ENCODE measurements at places on chromosomes 3 and 15.

GRCh38 chr3:48236531-48236930, 4.4 kb upstream of the ZNF589 start:
- DNase-seq: no peak

DNA sequence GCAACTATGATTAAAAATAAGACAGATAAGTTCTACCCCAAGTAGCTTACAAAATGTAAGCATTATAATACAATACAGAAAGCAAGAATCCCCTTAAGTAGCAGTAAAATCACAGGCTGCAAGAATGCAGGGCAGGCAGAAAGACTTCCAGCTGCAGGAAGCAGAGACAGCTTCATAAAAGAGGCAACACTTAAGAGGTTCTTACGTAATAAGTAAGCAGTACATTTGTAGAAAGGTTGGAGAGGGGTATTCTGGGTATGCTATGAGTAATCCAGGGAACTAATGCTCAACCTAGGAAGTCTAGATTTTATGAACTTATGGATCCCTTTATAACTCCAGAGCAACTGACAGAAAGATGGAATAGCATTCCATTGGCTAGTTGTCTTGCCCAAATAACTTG, 151.6 kb downstream of the IL5RA start:
- no peak for DNase-seq

DNA sequence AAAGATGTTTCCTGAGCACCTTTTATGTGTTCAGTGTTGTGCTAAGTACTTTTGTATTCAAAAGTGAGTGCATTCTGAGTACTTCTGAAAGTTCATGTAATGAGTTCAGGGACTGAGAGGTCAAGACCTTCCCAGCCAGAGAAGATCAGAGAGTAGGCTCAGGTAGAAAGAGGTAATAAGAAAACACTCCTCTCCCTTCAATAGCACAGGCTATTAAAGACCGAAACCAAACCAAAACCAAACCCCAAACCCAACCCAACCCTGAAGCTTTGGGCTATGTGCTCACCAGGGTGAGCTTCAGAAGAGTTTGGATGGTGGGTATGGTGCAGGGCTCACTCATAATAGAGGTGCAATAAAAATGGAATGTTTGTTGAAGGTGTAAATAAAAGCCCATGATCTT, 76.7 kb upstream of the FAM3D start:
- no peak for DNase-seq

- DNase-seq: no peak
These were observed 126.0 kb downstream of the MYLK start for GRCh38 chr3:123758081-123758564.

DNA sequence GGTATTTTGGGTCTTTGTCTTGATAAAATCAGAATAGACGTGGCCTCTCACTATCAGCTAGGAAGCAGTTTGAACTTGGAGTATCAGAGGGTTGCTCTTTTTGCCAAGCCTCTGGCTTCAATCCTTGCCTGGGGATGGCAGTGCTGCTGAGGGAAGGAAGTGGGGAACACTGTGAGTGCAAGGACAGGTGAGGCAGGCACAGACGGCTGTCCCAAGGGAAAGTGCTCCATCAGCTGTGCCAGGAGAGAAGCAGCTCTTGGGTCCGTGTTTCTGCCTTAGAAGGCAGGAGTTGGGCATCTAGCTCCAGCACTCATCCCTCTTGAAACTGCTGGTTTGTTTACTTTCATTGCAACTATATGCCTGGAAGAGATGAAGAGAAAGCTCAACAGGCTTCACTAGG, 33.2 kb downstream of the PML start:
- DNase-seq: no peak

DNA sequence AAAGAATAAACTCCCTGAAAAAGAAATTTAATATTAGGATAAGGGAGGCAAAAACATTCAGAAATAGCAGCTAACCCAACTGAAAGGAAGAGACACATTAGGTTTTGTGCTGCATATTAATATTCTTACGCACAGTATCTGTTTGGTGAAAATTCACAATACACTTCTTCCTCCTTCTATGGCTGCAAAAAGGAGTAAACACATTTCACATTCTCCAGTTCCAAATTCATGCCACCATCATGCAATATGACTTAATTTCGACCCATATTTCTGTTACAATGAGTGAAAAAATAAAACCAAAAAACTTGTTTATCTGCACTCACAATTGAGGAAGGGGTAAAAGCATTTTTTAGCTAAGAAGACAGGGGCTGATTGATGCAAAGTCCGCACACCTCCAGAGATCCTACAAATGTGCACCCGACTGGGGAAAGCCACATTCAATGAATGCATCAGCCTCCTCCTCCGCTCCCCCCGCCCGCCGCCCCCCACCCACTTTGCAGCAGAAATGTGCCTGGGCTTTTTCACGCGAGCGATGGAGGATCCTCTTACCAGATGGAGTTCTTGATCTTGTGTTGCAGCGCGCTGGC, 1.0 kb downstream of the RFX7 start:
- no peak for DNase-seq

DNA sequence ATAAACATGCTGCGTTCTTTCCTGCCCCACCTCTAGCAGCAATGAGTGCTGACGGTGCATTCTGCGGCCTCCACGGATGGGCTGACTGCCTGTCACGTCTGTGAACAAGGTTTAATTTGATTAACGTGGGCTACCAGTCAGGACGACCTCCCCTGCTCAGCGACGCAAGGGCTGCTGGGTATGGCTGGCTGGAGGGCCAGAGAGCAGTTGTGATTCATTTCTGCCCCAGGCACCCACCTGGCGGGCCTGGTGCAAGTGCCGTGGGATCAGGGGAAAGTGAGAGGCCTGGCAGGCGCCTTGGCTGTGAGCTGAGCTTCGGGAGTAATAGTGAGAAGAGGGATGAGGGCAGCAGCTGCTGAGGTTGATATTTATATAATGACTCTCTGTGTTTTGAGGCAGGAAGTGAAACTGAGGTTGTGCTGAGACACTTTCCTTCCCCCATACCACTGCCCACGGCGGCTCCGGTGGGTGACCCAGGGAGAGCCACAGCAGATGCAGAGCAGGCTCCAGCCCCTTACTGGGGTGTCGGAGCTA, 190.4 kb upstream of the BCL6 start:
- no peak for DNase-seq

DNA sequence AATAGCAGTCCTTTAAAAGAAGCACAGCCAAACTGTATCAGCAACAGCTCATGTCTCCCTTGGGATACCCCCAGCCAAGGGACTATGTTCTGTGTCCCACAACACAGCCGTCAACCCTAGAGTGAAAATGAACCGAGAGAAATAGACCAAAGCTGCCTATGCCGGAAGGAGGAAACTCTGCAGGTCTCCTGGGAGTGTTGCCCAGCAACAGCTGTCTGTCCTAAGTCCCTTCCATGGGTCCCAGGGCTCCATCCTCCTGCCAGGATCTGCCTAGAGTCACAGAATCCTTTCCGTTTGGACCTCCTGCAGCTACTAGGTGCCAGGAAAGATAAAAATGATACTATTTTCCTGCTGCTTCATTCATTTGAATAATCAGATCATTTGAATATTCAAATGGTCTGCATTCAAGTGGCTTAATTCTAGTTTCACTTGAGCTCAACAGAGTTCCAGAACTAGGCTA, 53.1 kb downstream of the TRANK1 start:
- DNase-seq: no peak

DNA sequence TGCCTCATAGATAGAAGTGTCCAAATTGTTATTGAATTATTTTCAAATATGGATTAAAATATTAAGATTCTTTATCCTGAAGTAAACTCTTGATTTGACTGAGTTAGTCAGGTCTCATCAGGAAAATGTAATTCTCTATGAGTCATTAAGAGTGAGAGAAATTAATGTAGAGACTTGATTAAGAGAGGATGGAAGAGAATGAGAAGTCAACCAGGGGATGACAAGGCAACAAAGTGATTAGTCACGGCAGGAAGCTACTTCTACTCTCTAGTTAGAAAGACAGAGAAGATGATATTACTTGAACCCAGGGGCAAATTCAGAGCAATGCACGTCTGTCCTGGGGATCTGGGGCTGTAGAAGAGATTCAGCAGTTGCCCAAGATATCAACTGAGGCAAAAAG, 202.5 kb downstream of the LSAMP start:
- no peak for DNase-seq

DNA sequence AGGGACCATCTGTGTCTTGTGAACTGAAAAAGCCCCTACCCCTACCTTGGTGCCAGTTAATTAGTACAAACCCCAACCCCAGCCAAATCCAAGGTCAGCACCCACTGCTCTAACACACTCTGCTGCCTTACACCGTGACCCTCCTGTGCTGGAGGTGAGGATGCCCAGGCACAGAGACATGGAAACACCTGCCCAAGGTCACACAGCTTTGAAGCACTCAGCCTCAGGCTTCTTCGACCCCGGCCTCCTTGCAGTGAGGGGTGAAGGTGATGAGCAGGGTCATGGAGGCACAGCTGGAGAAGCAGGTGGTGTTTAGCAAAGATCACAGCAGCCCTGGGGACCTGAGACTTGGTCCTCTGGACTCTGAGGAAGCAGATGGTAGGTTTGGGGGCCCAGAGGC, 39.0 kb upstream of the SLC6A6 start:
- DNase-seq: no peak

DNA sequence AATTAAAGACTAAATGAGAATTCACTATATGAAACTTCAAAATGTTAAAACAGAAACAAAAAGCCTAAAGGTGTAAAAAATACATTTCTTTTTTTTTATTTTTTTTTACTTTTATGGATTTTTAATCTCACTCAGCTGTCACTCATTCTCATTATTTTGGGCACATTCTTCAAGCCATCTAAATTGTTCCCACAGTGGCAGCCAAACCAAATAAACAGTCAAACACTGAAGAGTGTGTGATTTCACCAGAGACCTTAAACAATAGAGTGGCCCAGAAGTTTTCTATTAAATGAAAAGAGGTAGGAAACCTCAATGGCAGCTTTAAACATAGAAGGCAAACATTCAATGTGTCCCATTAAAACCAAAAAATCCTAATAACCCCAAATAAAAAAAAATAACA, 616.1 kb downstream of the OTOL1 start:
- no peak for DNase-seq

GRCh38 chr3:126446301-126446700, 29.4 kb downstream of the ZXDC start:
- DNase-seq: no peak

DNA sequence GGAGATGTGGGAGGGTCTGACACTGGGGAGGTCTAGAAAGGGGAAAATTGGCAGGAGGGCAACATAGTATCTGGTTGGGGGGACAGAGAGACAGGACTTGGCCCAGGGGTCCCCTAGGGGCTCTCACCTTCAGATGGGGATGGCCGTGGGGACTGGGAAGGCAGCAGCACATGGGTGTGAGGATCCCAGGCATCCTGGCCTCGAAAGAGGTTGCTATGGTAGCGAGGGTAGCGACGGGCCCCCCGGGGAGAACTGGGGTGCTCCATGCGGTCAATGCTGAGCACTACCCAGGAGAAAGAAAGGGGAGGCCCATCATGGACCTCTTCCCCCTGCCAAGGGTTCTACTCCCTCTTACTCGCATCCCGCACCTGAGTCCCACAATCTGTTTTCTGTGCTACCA, 12.5 kb upstream of the SLC26A6 start:
- no peak for DNase-seq

DNA sequence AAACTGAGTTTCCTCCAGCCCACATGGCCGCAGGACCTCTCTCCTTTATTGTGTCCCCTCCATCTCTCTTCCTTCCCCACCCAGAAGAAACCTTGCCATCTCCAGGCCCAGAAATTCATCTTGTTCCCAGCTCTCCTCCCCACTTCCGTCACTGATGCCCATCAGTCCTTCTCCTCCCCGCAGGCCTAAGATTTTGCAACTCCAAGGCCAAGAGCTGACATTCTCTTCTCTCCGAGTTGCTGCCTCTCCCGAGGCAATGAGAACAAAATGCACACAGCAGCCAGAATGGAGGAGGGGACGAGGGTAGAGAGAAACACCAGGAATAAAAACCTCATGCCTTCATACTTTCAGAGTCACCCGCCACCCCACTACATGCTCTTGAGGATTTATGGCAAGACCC, 526.5 kb upstream of the PROK2 start:
- no peak for DNase-seq

DNA sequence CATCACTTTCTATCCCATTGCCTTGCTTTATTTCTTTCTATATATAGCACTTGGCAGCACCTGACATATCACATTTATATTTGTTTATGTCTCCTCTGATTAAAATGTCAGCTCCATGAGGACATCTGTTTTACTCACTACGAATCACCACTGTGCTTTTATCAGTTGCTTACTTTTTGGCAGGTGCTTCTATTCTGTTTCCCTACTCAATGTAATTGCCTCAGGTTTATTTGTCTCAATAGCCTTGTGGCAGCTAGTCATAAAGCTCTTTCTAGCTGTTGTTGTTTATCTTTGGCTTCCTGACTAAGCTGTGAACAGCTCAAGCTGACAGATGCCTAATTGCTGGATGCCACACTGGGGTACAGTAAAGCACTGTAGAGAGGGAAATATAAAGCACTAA, 85.5 kb downstream of the VPS13C start:
- DNase-seq: no peak

DNA sequence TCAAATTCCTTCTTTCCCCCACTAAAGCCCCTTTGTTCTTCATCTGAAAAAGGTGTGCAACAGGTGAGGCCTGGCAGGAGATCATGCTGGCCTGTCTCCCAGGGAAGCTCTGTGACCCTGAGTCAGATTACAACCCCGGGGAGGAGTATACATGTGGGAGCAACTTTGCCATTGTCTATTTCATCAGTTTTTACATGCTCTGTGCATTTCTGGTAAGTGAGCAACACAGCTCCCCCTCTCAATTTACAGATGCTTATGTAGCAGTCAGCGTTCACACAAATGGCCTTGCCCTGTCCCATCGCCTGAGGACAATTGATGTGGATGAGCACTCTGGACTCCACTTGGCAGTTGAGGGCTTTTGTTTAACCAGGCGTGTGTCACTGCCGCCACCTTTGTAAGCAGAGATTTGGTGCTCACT, 70.4 kb downstream of the CHDH start:
- DNase-seq: no peak

DNA sequence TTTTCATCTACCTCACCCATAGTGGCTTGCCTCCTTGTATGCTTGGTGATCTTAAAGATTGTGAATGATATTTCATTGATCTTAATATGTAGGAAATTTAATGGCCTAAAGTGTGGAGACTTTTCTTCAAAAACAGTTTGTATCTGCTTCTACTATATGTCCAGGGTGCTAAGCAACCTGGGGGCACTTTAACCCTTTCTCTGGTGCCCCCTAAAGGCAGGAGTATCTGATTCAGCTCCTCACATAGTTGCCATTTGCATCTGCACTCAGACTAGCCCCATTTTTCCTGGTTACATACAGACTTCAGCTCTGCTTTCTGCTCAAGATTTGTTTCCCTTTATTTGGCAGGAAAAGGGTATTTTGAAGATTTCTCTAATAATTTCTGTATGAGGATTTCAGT, 5.2 kb upstream of the PFN2 start:
- DNase-seq: no peak
